ENCODE measurements at places on chromosomes 7 and 10. TPM values are rescaled to one million over a fixed set of nuclear protein-coding genes. Genes with fewer than 3 reads are reported as not detected.

GRCh38 chr7:11833431-11833830 is 1.4 kb upstream of the THSD7A start:
- peaks cover 2% of the 10 kb centered on the region for H3K4me1 ChIP-seq
- peaks cover 10% of the 10 kb centered on the region for H3K27me3 ChIP-seq
- no peak overlapping the region for H3K27ac ChIP-seq
- no peak for DNase-seq

Gene CYP26C1
- not detected for total RNA-seq

Gene NUTM2E
- total RNA-seq, result not detected

DNA sequence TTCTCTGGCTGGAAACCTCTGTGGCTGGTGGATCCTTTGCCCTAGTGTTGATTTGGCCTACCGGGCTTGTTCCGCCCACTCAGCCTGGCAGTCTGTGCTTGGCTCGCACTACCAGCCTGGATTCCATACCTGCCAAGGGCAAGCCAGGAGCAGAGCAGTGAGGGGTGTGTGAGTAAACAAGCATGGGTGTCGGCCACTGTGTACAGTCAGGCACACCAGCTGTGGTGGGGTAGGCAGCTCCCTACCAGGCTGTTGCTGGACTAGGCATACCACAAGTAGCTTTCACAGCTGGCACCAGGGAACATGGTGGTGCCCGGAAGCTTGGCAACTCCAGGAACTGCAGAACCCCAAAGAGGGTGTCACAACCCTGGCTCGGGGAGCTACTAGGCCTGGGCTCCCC is 942.9 kb upstream of the LRRN3 start:
- no peaks in the 10 kb centered on the region for H3K36me3 ChIP-seq
- no peak for DNase-seq
- no peak overlapping the region for H3K27ac ChIP-seq
- no peaks in the 10 kb centered on the region for H3K4me1 ChIP-seq

Gene VIPR2
- not detected for total RNA-seq

DNA sequence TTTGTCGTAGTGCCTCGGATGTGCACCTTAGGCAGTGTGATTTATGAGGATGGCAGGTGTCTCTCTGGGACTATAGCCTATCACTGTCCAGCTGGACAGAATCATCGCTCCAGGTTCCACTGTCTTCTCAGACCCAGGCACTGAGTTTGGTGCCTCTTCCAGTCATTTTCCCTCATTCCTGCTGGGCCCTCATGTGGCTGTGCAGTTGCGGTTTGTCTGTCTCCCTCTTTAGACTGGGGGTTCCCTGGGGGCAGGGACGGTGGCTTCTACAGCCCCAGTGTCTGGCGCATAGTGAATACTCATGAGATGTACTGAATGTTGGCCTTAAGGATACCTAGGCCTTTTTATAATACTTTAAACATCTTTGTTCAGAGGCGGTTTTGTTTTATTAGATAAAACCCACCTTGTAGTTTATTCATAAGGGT is 28.9 kb downstream of the CCM2 start:
- peak overlapping the region; percentile 76 for H3K27ac ChIP-seq
- H3K4me3 ChIP-seq, result peak overlapping the region; percentile 100
- peaks cover 81% of the 10 kb centered on the region for H3K4me1 ChIP-seq
- no peaks in the 10 kb centered on the region for H3K27me3 ChIP-seq
- H3K36me3 ChIP-seq, result peaks cover 29% of the 10 kb centered on the region

Gene INSYN2A
- not detected for total RNA-seq

DNA sequence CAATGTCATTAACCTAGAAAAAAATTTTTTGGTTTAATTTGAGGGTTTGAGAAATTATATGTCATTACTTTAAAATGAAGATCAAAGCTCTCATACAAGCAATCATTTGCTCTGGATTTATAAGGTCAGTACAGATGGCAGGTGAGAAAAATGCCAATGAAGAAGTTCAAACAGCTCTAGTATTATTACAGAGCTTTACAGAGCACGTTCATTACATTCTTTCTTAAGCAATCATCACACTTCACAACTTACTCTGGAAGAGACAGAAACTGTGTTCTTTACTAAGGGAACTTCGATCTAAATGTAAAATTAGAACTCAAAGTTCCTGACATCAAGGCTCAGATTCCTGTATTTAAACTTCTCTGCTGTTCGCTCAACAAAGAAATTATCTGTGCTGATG is 153.4 kb downstream of the ATE1 start:
- H3K4me1 ChIP-seq, result no peaks in the 10 kb centered on the region
- no peak overlapping the region for H3K27ac ChIP-seq
- peaks cover 2% of the 10 kb centered on the region for H3K36me3 ChIP-seq
- no peaks in the 10 kb centered on the region for H3K27me3 ChIP-seq
- no peak for DNase-seq
- no peak overlapping the region for H3K4me3 ChIP-seq

GRCh38 chr10:128060341-128061250 is 65.6 kb downstream of the MKI67 start:
- H3K27me3 ChIP-seq, result no peaks in the 10 kb centered on the region
- H3K27ac ChIP-seq, result no peak overlapping the region
- peaks cover 50% of the 10 kb centered on the region for H3K36me3 ChIP-seq
- no peak overlapping the region for H3K4me3 ChIP-seq
- DNase-seq, result no peak

Gene SNX10
- 14.4 TPM for total RNA-seq

DNA sequence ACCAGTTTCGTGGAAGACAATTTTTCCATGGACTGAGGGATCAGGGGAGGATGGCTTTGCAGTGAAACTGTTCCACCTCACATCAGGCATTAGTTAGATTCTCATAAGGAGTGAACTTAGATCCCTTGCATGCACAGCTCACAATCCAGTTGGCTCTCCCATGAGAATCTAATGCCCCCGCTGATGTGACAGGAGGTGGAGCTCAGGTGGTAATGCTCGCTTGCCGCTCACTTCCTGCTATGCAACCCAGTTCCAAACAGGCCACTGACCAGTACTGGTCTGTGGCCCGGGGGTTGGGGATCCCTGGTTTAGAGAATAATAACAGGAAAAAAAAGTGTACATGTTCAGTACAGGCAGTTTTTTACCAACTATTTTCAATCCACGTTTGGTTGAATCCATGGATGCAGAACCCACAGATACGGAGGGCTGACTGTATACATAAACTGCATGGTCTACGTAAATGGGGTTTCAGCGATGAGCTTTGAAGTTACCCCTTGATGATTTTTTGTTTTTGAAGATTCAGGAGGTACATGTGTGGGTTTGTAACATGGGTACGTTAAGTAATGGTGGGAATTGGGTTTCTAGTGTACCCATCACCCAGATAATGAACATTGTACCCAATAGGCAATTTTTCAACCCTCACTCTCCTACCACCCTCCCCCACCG is 24.5 kb downstream of the OGDH start:
- peak overlapping the region; percentile 74 for H3K4me3 ChIP-seq
- no peak for DNase-seq
- peaks cover 99% of the 10 kb centered on the region for H3K4me1 ChIP-seq
- H3K36me3 ChIP-seq, result no peaks in the 10 kb centered on the region

DNA sequence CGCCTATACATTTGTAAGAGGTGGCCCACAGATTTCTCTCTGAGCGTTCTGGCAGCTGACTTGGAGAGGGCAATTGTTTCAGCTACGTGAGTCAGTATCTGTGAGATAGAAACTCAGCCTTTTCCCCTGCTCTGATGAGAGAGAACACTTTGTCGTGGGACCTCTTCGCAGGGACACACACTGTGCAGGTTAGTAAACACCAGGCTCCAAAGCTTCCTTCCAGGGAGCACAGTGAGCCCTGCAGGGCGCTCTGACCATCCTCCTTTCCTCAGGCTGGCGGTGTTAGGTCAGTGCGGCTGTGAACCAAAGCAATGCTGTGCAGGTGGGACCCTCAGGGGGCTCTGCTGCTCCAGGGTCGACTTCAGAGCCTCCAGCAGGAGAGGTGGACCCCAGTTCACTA is 152.2 kb upstream of the TCF7L2 start:
- no peaks in the 10 kb centered on the region for H3K27me3 ChIP-seq
- no peaks in the 10 kb centered on the region for H3K36me3 ChIP-seq
- no peak for DNase-seq
- H3K4me3 ChIP-seq, result no peak overlapping the region
- H3K27ac ChIP-seq, result no peak overlapping the region

DNA sequence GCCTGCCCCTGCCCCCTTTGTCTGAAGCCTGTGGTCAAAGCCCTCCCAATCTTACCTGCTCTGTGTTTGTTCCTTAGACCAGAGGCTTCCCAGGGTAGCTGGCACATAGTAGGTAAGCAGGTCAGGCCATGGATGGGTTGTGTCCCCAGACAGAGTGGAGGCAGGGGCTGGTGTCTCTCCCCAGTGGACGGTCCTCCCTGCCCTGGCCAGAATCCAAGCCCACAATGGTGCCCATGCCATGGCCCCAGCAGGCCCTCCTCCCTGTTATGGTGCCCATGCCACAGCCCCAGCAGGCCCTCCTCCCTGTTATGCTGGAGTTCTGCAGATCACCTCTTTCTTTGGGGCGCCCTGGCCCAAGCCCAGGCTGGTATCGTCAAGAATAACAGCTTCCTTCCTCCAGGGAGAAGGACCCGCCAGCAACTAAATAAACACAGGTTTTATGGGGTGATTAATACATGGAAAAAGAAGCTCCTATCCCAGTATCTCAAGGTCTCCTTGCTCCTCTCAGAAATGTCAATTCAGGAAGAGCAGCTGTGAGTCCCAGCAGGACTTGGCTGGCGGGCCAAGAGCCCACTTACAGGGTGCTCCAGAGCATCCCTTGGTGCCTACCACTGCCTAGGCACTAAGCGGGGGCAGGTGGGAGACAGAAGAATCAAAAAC is 82.0 kb downstream of the NEURL1 start:
- H3K4me1 ChIP-seq, result no peaks in the 10 kb centered on the region
- no peak overlapping the region for H3K4me3 ChIP-seq
- H3K36me3 ChIP-seq, result no peaks in the 10 kb centered on the region
- no peak for DNase-seq

- no peak for DNase-seq
- peaks cover 25% of the 10 kb centered on the region for H3K4me1 ChIP-seq
- no peak overlapping the region for H3K27ac ChIP-seq
- H3K4me3 ChIP-seq, result no peak overlapping the region
Measured at GRCh38 chr10:97336942-97337831, 2.7 kb upstream of the FRAT2 start.
